Activated naive CD4-positive, alpha-beta T cell treated with Interleukin-2 at 50 U/mL for 16 hours (primary cell): ENCODE measurements at places on chromosomes 1 and 21.

- no peak for DNase-seq
These were observed 163.7 kb downstream of the LTN1 start for GRCh38 chr21:28828981-28829380.

- DNase-seq = no peak
These were observed 103.3 kb downstream of the PAPPA2 start for GRCh38 chr1:176566004-176566975.

DNA sequence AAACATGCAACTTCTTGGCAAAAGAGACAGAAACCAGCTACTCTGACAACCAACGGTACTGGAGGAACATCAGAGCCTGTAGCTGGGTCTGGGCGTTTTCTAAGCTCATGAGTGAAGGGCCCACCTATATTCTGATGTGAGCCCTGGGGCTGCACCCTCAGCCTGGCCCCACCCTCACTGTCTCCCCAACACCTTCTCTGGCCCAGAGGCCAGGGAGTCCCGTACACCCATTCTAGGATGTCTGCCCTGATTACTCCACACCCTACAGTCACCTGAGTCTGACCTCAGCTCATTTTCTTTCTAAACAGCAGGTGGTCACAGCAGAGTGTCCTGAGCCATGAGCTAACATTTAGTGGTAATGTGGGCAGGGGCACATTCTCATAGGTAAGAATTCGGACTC, 439.2 kb downstream of the MATN1 start:
- no peak for DNase-seq

GRCh38 chr21:31753949-31754707, 22.2 kb upstream of the SCAF4 start:
- no peak for DNase-seq

GRCh38 chr1:3370856-3371703, 83.4 kb upstream of the ARHGEF16 start:
- DNase-seq = no peak

DNA sequence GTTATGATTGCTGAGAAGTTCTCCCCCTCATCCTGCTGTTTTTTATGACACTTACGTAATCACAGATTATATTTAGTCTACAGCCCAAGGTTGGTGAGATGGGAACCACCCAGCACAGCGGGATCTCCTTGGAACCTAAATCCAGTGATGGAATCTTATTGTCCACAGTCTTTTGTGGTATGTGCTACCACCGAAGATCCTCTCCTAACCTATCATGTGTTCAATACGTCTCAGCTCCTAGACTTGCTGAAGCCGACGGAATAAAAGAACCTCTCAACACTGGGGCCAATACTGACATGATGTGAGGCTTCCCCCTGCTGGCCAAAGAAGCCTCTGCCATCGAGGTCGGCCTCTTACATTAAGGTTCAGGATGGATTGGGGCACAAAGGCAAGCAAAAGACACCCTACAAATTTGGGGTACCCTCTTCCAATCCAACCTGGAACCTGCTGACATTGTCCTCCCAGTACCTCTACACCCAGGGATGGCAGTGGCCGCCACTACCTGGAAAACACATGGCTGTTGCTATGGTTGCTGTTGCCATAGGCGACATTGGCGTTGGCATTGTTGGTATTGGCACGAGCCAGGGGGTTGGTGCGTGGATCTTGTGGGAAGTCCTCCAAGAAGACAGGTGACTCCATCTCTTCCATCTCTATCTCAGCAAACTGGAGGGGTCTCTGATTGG, 19.4 kb upstream of the KIF21B start:
- peak; percentile 75 for DNase-seq

DNA sequence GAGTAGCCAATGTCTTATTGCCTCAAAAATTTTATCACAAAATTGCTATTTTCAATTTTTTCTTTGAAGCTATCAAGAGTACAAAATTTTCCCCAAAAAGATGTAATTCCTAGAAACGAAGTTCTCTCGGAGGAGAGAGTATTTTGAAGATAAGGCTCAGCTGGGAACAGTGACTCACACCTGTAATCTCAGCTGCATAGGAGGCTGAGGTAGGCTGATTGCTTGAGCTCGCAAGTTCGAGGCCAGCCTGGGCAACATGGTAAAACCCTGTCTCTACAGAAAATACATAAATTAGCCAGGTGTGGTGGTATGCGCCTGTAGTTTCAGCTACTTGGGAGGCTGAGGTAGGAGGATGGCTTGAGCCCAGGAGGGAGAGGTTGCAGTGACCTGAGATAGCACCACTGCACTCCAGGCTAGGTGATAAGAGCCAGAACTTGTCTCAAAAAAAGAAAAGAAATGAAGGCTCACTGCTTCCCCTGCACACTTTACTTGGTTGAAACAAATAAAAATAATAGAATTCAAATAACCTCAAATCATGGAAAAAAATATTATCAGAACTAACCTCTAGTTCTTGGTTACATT, 22.2 kb downstream of the TUT4 start:
- DNase-seq = no peak

DNA sequence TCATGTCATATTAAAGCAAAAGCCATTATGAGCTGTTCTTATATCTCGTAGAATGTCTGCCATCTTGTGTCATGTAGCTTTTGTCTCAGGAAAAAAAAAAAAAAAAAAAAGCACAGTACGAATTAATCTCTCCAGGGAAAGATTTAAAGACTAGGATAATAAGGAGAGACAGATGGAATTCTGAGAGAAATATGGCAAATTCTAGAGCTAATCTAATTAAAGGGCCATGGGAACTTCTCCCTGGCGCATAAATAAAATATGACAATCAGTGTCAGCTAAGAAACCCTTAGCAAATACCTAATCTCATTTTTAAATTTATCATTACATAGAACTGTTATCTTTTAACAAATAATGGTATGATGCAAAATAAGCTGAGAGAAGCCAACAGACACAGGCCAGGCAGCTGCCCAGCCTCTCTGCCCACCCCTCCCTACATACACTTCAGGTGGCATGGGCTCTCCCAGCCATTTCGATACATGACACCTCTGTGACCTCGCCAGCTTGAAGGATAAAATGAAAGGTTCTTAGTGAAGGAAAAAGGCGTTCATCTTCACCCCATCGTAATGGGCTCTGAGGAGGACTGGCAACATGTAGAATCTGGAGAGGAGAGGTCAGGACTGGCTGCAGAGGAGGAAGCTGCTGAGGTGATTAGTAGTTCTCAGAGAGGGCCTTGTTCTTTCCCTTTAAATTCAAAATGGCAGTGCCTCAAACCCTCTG, 39.8 kb downstream of the DISC1 start:
- no peak for DNase-seq

DNA sequence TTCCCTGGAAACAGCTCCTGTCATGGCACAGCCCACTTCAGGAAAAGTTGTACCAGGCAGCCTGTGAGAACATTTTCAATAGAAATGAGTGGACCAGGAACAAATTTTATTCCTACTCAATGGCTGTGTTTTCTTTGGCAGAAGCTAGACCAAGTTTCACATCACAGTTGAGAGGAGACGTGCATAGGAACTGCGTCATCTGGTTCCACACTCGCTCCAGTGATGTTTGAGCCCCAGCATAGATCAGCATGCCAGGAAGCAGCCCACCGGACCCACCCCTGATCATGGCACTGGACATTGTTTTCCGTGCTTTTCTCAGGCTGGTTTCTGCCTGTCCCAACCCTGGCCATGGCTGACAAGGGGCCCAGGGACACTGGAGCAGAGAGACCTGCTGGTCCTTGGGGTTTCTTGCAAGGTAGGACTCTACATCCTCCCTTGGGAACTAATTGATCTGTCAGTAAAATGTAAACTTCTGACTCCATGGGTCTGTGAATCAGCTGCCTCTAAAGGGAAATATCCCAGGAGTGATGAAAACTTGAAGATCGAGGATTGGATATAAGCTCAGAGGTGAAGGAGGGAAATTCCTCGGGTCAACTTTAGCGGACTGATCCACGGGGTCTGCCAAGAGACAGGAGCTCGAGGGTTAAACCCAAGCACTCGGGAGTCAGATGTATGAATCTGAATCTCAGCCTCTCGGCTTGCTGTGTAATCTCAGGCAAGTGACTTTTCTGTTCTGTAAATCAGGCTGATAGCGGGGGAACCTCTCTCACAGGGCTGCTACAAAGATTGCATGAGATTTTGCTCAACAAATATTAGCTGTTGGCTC, 35.7 kb downstream of the NEK2 start:
- no peak for DNase-seq

DNA sequence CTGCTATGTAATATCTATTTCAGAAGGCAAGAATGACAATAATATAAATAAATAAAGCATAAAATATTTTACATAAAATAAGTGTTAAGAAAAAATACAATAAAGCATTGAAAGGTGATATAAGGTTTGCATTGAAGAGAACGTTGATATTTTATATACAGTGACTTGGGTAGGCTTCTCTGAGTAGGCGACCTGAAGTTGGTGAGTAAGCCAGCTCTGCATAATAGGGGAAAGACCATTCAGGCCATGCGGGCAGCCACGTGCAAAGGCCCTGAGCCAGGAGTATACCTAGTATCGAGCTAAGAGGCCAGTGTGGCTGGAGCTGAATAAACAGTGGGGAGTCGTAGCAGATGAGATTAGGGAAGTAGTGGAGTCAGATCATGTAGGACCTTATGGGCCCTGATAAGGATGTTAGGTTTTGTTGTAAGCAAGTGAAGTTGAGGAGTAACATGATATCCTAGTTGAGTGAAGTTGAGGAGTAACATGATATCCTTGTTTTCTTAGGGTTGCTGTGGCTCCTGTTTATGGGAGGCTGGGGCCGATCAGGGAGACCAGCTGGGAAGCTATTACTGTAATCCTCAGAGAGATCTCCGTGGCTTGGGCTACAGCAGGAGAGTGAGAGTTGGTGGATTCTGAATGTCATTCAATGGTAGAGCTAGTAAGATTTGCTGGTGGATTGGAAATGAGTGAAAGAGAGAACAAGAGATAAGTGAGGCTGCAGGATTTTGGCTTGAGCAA, 22.0 kb downstream of the KCNK1 start:
- no peak for DNase-seq

DNA sequence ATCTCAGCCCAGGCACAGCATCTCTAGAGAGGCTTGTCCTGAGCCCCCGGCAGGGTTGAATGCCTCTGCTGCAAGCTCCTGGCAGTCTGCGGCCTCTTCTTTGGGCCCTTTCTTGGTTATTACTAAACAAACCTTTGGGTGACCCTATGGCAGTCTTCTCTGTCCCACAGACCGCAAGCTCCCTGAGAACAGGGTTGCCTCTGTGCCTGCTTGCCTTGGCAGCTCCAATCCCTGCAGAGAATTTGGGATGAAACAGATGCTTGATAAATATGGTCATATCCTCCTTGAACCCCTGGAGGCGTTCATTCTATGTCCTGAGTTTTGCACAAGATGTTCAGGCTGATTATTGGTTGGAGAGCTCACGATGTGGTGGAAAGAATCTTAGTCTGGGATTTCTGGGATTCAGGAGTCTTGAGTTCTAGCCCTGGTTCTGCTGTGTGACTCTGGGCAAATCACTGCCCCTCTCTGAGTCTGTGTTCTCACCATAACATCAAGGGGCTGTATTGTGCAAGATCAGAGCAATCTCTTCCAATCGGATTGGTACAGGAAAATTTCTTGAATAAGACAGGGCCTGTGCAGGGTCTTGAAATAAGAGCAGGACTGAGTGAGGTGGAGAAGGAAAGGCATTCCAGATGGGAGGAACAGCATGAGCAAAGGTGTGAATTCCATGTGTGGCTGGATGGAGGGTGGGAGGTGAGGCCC, 49.6 kb downstream of the EDN2 start:
- DNase-seq = no peak

- DNase-seq = no peak
These were observed 393 bp downstream of the LYSMD1 start for GRCh38 chr1:151165281-151165737.

- no peak for DNase-seq
These were observed 14.0 kb upstream of the GBP5 start for GRCh38 chr1:89286549-89287180.
